CD8-positive, alpha-beta T cell (primary cell): ENCODE measurements at places on chromosomes 3 and 15.

- no peak for DNase-seq
Observed at GRCh38 chr3:150210461-150211110, 197.5 kb upstream of the TSC22D2 start.

GRCh38 chr15:71316911-71317310 lies 201.6 kb downstream of the THSD4 start:
- no peak for DNase-seq

DNA sequence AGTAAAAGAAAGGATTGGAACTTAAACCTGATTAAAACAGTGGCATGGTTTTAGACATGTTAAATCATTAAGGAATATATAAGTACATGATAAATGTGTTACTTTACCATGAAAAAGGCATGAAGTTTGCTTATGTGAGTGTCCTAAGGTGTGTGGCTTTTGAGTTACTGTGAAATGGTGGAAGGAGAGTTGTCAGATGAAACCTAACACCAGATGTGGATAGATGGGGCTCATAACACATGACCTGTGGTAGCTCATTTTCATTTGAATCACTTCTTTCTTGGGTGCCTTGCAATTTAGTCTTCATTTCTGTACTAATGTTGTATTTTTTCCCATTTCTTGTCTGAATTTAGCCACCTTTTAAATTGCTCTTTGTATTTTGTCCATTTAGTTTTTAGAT lies 13.0 kb downstream of the MEF2A start:
- DNase-seq, result no peak

DNA sequence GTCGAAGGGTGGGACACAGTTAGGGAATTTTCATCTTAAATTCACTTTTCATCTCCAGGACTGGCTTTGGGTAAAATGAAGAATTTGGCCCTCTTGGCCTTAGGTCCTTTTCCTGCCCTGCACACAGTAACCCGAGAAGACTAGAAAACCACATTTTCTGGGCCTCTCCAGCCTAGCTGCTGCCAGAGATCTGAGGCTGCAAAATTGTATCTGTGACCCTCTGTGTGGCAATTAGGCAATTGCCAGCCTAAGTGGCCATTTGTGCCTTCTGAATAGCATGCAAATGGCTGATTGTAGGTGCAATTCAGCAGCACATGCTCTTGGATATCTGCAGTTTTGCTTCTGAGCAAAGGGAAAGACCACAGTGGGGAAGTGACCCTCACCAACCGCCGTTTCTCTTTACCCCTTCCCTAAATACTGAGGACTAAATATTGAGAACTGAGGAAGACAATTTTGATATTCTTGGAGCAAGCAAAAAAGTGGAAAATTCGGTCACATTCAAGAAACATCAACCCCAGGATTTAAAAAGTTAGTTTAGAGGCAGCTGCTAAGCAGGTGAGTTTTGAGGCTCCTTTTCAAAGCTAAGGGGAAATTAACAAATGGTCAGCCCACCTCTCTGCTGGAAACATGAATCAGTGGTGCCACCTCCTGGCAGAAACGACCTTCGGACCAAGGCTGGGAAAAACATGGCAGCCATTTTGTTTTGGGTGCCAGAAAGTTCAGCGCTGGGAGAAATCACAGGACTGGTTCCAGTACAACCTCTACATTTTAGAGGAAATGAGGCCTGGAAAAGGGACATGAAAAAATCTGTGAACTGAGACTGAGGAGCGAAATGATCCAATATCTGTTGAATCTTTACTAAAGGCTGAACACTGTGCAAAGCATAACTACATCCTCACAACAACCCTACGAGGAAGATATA lies 56.6 kb upstream of the PRTG start:
- no peak for DNase-seq

- no peak for DNase-seq
Observed at GRCh38 chr3:42729404-42730145, 27.0 kb upstream of the HHATL start.

- no peak for DNase-seq
Observed at GRCh38 chr3:66885326-66886000, 112.6 kb upstream of the KBTBD8 start.

- no peak for DNase-seq
Observed at GRCh38 chr3:164196477-164196876, 881.8 kb downstream of the SI start.

DNA sequence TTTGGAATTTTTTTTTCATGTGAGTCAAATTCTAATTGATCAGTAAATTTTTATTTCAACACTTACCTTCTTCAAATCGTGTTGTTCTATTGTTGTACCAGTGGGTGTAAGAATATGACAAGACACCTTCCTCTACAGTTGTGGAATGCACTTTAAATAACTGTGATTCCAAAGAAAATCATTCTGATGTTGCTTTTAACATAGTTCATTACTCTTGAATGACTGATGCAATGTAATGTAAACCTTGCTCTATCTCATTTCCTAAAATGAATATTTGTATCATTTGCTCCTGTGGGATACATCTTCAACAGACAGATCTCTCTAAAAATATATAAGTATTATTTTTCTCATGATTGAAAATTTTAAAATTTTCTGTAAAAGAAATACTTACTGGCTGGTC lies 313.4 kb downstream of the RBMS3 start:
- no peak for DNase-seq

GRCh38 chr3:52694528-52695189 lies 8.8 kb downstream of the GNL3 start:
- no peak for DNase-seq

- no peak for DNase-seq
Observed at GRCh38 chr3:30614943-30615342, 8.5 kb downstream of the TGFBR2 start.

GRCh38 chr3:57397175-57398026 lies 104.9 kb upstream of the ASB14 start:
- DNase-seq, result peak; percentile 52

- DNase-seq, result no peak
Observed at GRCh38 chr3:83877910-83878309, 1080.9 kb upstream of the CADM2 start.

GRCh38 chr15:47727137-47727536 lies 9.8 kb downstream of the SEMA6D start:
- DNase-seq, result no peak

- no peak for DNase-seq
Observed at GRCh38 chr3:186217820-186218164, 108.9 kb upstream of the ETV5 start.

GRCh38 chr15:66565741-66566144 lies at the start of gene LCTL:
TSS of gene LCTL (minus strand) at chr15:66565998. CDS start at chr15:66565365, 633 bp downstream.
- no peak for DNase-seq

GRCh38 chr3:73379465-73379864 lies 245.3 kb downstream of the PDZRN3 start:
- DNase-seq, result no peak

DNA sequence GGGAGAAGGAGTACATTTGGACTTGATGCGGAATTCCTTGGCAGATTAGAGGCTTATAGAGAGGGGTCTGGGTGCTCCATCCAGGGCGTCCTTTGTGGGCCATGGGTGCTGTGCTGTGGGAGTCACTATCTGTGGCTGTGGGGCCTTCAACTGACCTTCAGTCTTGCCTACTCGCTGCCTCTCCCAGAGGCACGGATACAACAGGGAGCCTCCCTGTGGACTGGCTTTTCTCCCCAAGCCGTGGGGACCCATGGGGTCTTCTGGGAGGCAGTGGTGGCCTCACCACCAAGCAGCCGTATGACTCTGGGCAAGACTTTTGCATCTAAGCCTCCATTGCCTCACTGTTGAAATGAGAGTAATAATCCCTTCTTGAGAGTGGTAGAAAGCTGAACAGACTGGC lies 83.9 kb downstream of the PDCD6IP start:
- DNase-seq, result no peak

- no peak for DNase-seq
Observed at GRCh38 chr3:181919375-181919774, 207.7 kb downstream of the SOX2 start.

- no peak for DNase-seq
Observed at GRCh38 chr3:31798840-31799239, 182.2 kb downstream of the OSBPL10 start.

DNA sequence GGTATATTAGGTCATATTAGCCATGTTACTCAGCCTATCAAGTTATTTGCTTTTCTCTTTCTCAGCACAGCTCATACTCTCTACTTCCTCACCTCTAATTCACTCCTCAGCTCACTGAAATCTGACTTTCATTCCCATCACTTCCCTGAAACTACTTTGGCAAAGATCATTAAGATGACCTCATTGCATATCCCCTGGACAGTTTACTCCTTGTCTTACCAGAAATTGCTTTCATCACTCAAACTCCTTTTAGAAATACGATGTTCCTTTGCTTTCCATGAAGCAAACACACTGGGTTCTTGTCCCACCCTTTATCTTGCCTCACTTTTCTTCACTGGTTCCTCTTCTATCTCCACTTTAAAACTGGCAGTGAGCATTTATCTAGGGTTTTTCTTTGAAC lies 354.4 kb downstream of the TUSC7 start:
- DNase-seq, result no peak

- DNase-seq, result no peak
Observed at GRCh38 chr3:10788451-10788850, 27.6 kb upstream of the SLC6A11 start.

GRCh38 chr3:12579905-12580304 lies 23.0 kb downstream of the MKRN2 start:
- no peak for DNase-seq

DNA sequence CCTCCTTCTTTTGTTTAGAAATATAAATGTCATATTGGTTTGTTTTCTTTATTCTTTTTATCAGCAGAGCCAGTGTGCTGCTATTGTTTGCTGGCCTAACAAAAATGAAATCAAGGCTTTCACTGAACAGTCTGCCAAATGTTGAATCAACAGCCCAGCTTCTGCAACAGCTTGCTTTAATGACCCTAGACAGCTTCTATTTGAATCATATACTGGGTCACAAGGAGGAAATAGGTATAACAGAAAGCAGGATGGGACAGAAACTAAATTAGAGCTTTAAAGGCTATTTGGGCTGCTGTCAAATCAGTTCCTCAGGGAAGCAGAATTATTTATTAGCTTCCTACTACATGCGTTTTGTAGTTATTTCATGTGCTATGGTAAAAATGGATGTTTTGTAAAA lies 12.1 kb upstream of the DNAJC13 start:
- no peak for DNase-seq

DNA sequence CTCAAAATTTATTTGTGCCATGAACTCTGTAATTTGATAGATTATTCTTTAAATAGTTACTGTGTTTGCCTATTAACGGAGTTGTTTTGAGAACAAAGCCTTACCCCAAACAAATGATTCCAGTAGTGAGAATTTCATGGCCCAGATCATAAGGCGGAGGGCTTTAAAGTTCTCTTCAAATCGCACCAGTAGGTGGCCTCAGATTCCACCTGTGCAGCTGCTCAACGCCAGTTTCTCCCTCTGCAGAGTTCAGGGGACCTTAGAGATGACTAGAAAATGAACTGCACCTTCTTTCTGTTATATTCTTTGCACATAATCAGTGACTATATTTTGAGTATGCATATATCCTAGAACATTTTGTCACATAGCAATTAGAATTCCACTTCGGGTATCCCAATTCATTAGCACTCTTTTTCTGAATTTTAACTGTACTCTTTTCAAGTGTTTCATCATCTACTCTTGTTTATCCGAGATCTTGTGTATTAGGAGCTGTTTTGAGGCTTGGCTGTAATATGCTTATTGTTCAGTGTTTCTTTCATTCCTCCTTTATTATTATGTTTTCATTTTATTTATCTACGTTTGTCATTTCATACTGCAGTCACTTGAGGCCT lies 232.6 kb upstream of the CHRM5 start:
- no peak for DNase-seq

DNA sequence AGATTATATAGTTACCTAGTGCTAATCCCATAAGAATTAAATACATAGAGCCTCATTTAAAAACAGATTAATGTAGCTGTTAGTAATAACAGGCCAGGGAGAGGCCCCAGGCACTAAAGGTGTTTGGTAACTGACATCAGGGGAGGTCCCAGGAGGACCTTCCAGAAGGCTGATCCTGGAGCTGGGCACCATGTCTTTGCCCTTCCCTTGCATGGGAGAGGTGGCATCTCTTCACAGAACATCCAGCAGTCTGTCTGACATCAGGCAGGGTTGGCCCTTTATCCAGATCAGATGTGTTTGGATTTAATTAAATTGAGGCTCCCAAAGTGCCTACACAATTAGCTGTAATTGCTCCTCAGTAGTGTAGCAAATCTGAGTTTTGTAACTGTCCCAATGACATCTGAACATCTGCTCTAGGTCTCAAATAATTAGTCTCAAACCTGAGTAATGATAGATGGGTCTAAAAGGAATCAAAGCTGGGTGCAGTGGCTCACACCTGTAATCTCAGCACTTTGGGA lies 53.0 kb downstream of the RLBP1 start:
- no peak for DNase-seq

DNA sequence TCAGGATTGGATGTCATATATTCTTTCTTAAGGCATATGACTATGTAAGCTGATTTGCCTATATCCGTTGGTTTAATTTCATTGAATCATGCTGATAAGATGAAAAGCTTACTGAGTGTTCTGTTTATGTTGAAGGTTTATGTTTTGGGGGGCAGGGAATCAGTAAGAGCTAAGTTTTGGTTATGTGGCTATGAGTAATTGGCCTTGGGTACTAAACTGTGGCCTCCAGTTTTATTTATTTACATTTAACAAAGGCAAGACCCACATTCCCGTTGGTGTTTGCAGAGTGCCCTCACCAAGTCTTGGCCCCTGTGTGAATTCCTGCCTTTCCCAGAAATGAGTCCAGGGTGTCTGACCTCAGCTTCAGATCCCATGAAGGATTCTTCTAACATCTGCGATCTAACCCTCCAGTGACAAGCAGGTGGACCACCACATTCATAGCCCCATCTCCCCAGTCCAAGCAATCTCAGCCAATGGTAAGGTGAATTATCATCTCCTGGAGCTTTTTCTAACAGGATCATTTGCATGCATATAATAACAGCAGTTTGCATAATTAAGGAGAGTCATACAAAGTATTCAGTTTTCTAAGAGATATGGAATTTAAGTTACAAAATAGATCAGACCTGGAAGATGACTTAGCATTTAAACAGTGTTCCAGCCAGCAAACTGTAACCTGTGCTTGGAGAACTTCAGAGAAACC lies 27.4 kb downstream of the GLDN start:
- no peak for DNase-seq

GRCh38 chr3:46422617-46423016 lies 15.6 kb downstream of the CCRL2 start:
- no peak for DNase-seq

GRCh38 chr3:14837186-14837877 lies 18.6 kb downstream of the FGD5 start:
- no peak for DNase-seq

DNA sequence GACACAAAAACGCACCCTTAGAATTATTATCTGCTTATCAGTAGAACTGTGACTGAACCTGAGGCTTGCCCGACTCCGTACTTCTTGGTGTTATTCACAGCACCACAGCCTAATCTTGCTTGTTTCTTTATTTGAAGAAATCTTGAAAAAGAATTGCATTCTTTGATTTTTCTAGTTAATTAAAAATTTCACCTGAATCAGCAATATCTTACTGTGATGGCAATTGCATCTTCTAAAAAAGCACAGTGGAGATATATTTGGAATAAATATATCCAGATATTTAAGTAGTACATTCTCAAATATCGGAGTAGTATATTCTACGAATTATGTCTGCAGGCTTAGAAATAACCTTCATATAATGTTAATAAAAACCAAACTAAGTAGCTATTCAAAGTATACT lies 90.1 kb upstream of the LYSMD4 start:
- DNase-seq, result no peak
